Head of caudate nucleus (tissue), 42 donors: ENCODE measurements at places on chromosomes 3 and 15.

GRCh38 chr15:64858021-64858575 is 16.4 kb downstream of the PLEKHO2 start:
- no peak for DNase-seq

- no peak for DNase-seq
Observed at GRCh38 chr3:11213810-11214450, 58.3 kb upstream of the ATG7 start.

GRCh38 chr3:189099505-189100290 is 72.1 kb upstream of the TPRG1 start:
- no peak for DNase-seq

GRCh38 chr3:106349191-106349881 is 480.5 kb upstream of the CBLB start:
- no peak for DNase-seq

DNA sequence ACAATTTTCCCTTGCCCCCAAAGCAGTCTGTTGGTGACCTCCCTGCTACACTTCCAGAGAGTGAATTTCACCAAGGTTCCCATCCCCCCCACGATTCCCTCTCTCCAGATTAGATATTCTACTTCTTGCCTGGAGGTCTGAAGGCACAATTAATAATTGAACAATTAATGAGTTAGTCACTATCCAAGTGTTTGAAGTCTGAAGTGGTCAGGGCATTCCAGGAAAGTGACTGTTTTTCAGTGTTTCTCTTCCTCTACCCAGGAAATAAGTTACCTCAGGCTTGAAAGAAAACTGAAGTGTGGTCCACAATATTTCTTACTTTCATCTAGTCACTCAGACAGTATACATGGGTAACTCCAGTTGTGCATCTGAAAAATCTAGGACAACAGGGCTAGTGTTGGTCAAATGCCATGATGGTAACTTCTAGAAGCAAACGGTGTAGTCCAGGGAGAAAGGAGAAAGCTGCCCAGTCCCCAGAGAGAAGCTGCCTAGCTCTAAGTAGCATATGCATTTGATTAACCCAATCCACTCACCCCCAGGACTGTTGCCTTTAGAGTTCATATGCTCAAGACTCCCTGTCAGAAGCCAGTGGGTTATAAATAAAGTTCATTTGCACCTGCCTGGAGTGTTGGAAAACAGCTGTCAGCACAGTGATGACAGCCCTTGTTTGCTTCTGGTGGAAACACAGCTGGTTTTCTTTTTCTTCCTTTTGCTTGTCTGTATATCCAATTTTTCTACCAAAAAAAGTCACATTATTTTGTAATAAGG is 2.3 kb upstream of the TM4SF4 start:
- no peak for DNase-seq

- DNase-seq: no peak
Observed at GRCh38 chr15:76328958-76329357, 7.6 kb upstream of the ISL2 start.

DNA sequence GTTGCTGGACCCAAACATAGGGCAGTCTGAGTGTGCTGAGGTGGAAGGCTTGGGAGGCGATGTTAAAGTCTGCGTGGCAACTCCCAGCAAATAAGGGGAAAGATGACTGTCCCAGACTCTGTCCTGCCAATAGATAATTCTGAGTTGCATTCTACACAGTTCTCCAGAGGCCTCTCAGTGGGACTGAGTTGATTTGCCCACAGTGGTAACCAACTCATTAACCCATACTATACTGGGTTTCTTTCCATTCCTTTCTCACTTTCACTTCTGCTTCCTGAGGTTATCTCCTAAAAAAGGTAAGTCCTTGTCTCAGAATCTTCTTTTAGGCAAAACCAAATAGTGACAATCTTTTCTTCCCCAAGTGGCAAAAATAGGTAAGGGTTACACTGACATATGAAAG is 549.9 kb upstream of the DPPA4 start:
- no peak for DNase-seq

DNA sequence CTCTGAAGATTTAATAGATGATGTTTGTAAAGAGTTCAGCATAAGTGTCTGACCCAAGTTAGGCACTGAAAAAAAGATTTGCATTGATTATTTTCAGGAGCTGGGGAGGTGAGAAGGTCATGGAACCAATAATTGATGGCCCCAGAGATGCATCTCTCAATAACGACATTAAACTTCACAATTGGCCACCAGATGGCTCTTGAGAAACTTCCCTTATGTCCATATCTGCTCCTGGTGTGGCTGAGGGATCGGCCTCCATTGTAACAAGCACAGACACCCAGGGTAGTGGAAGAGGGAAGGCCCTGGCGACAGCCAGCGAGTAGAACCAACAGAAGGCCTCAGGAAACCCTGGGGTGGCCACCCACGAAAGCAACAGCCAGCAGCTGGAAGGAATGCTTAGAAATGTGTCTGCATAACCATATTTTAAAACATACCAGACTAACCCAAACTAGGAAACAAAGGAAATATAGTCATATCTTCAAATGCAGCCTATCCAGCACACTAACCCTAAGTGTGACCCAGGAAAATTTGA is 536.7 kb downstream of the SOX2 start:
- DNase-seq: no peak

DNA sequence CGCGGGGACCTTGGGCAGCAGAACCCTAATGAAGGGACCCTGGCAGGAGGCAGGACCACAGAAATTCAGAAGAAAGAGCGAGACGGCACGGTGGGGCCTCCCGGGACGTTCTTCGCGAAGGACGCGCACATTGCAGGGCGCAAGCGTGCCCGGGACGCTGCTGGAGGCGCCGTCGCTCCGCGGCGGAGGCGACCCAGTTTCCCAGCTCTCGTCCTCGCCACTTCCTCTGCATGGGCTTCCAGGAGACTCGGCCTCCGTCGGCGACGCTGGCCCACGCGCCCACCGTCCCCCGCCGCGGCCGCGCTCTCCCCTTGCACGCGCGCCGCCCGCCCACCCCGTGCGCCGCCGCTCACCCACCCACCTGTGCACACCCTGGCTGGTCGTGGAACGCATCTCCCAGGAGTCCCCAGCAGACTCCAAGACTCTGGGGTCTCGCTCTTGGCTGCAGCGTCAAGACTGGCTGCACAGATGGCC is 31.8 kb upstream of the SMAD3 start:
- DNase-seq: no peak

DNA sequence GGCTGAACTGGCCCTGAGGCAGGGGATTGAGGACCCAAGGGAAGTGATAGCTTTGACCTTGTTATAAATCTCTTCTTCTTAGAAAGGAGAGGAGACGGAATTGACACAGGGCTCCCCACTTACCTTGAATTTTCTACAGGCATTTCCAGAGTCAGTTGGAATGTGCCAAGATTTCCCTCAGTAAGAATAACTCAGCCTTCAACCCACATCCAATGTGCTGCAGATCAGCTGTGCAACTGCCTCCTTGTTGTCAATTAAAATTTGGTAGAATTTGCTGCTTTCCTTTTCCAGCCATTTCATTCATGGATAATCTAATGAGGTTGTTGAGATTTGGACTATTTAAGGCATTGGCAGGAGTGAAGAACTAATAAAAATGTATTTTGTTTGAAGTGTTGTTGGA is 14.6 kb downstream of the MED12L start:
- DNase-seq: no peak

DNA sequence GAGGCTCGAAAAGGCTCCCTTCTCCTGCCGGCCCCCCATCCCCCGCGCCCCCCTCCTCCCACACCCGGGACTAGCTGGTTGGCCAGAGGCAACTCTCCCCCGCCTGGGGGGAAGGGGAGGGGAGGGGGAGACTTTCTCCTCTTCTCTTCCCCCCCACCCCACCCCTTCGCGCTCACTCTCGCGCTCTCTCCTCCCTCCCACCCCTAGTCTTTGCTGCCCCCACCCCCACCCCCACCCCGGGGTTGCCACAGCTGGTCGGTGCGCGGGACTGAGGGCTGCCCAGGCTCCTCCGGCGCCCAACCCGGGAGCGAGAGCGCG is 710 bp downstream of the MECOM start:
- DNase-seq: no peak

DNA sequence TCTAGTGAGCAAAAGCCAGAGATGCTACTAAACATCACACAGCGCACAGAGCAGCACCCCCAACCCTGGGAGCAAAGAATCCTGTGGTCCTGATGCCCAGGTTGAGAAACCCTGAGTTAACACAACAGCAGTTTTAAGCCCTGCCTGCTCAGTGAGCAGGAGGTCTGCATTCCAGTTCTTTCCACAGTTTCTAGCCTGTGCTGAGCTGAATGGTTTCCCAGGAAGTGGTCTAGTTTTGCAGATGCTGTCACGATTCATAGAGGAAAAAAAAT is 171.1 kb upstream of the PROK2 start:
- DNase-seq: no peak

DNA sequence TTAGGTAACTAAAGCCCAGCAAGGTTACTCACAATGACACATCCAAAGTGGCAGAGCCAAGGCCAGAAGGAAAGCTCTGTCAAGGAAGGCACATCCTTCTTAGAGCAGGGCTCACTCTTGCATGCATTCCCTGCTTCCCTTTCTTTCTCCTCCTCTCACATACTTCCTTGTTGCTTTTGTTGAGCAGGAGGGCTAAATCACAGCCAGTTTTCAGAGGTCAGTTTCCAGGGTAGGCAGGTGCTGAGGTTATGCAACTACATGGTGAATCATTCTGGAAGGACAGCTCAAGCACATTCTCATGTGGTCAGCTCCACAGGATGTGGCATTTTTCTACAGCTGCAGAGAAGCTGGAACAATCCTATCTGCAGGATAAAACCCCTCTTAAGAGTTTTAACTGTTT is 275.6 kb downstream of the ZNF621 start:
- no peak for DNase-seq

GRCh38 chr3:12303993-12304392 is 15.1 kb downstream of the PPARG start:
- DNase-seq: no peak

DNA sequence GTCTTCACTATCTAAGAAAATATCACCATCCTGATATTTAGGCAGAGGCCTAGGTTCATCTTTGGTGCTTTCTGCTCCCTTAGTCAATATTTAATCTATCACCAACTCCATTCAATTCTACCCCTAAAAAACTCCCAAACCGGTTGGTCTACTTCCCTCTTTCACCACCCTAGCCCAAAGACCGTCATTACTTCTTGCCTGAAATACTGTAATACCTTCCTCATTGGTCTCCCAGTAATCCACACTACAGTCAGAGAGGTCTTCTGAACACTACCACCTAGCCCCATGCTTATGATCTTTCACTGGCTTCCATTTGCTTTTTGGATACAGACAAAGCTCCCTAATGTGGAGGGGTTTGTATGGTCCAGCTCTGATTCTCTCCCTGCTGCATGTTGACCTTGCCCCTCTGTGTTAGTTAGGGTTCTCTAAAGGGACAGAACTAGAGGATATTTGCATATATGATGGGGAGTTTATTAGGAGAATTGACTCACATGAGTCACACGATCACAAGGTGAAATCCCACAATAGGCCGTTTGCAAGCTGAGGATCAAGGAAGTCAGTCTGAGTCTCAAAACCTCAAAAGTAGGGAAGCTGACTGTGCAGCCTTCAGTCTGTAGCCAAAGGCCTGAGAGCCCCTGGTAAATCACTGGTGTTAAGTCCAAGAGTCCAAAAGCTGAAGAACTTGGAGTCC is 36.4 kb upstream of the ATP2C1 start:
- no peak for DNase-seq

GRCh38 chr15:93146196-93146595 is 57.2 kb upstream of the RGMA start:
- no peak for DNase-seq

DNA sequence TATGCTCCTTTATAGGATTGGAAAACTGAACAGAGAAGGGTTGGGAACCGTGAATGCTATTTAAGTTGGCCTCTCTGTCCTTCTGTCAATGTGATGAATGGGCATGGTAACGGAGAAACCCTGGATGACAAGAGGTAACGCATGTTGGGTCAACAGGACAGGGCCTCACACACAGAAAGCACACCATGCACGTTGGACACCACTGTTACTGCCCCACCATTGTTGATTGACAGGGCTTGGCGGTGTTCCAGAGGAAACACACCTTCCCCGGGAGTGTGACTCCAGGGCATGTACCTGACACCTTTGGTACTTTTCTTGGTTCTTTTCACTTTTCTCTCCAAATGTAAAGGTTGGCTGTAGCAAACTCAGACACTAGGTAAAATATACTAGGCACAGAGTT is 548.5 kb downstream of the OCA2 start:
- DNase-seq: no peak

DNA sequence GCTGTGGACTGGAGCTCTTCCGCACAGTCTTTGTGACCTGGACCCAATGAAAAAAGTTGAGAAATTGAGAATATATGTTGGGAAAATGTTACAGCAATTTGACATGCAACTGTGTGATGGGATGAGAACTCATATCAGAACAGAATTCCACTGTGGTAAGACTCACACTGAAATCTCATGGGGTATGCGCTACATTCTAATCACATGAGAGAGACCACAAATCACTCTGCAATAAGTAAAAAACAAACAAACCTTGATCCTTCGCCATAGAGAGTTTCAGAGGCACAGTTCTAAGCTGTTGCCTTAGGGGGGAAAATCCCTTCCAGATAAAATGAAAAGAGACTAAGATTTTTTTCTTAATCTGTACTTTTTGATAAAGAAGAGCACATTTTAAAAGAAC is 37.3 kb downstream of the LMCD1 start:
- DNase-seq: no peak

DNA sequence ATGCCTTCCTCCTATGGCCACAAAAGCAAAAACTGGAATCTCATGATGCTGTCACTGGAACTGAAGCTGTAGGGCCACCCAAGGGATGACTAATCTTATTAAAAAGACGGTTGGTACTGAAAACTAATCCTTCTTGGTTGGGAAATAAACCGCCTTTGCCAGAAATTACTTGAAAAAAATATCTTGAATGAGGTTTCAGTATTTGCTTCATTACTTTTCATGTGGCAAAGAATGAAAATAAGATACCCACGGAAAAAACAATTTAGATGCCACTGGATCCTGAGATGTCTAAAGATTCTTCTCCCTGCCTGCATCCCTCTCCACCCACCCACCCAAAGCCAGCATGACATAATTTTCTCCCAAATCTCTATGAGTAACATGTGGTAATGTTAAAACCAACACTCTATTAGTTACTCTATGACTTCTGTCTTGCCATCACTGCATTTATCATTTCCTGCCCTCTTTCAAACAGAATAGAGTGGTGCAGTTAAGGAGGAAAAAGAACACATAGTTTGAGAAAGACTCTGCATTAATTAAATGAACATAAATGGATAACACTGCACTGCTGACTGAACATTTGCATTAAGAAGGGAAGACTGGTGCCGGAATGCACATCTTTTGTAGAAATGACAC is 111.8 kb upstream of the DPH6 start:
- no peak for DNase-seq

DNA sequence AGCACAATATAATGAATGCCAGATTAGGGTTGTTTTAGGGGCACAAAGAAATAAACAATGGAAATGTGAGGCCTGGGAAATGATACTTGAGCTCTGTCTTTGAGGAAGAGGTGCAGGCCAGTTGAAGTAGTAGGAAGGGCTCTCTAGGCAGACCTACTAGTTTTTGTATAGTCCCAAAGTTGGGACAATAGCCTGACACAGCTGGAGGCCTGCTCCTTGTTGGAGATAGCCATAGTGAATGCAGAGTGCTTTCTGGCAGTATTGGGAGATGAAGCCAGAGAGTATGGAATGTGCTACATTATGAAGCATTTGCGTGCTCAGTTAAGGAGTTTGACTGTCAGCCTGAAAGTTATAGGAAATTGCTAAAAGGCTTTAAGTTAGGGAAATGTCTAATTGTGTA is 251.2 kb upstream of the ZPLD1 start:
- DNase-seq: no peak

GRCh38 chr3:16686679-16687078 is 81.5 kb upstream of the DAZL start:
- no peak for DNase-seq

GRCh38 chr3:39222462-39222861 is 30.1 kb upstream of the XIRP1 start:
- DNase-seq: no peak
